SK-N-SH (cell line): ENCODE measurements at places on chromosomes 12 and 14.

- no peak for DNase-seq
- no peaks in the 10 kb centered on the region for H3K27me3 ChIP-seq
- no peak overlapping the region for H3K27ac ChIP-seq
- H3K36me3 ChIP-seq: peaks cover 39% of the 10 kb centered on the region; the same call in 1 of the 2 replicates
- H3K4me3 ChIP-seq: no peak overlapping the region
Measured at GRCh38 chr14:91866061-91866460, 1.3 kb downstream of the TC2N start.

- no peak for DNase-seq
- H3K4me3 ChIP-seq: no peak overlapping the region
- no peaks in the 10 kb centered on the region for H3K36me3 ChIP-seq
- H3K4me1 ChIP-seq: no peaks in the 10 kb centered on the region
Measured at GRCh38 chr14:79967453-79967852, 243.9 kb downstream of the DIO2 start.

DNA sequence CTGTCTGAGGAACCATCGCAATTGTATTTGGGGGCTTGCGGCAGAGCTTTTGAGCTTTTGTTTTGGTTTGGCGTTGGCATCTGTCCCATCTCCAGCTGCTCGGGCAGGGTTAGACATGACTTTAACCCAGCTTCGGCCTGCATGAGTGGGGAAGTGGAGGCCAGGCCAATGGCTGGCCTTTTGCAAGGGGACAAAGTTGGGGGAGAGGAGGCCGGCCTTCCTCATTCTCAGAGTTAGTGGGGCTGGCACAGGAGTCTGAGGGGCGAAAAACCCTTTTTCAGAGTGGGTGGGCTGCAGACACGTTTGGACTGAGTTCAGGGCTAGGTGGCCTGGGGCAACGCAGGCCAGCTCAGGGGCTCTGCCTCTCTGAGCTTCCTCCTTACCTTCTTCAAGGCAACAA, 5.2 kb downstream of the KRT82 start:
- peaks cover 43% of the 10 kb centered on the region; the same call in 1 of the 2 replicates for H3K27me3 ChIP-seq
- no peak for DNase-seq
- no peak overlapping the region for H3K27ac ChIP-seq
- H3K4me1 ChIP-seq: no peaks in the 10 kb centered on the region
- H3K4me3 ChIP-seq: no peak overlapping the region

DNA sequence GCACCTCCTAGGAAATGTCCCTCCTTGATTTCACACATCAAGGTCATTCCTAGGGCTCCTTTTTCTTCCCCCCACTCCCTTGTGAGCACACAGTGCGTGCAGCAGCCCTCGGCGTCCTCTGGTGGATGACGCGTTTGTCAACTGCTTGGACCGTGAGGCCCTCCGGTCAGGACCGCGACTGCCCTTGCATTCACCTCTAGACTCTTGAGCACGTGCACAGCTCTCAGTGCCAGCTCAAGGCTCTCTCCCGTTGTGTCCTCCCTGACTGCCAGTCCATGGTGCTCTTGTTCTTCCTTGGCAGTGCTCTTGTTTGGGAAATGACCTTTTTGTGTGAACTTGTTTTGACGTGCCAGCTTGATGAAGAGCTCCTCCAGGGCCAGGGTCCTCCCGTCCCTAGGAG, 67.9 kb downstream of the TSPAN9 start:
- H3K36me3 ChIP-seq: no peaks in the 10 kb centered on the region
- DNase-seq: peak; percentile 10
- H3K27ac ChIP-seq: no peak overlapping the region
- H3K27me3 ChIP-seq: no peaks in the 10 kb centered on the region

GRCh38 chr14:104395276-104395675, 184.3 kb upstream of the C14orf180 start:
- H3K4me3 ChIP-seq: no peak overlapping the region
- no peak overlapping the region for H3K27ac ChIP-seq
- H3K4me1 ChIP-seq: peaks cover 27% of the 10 kb centered on the region; the same call in 1 of the 2 replicates
- no peak for DNase-seq

DNA sequence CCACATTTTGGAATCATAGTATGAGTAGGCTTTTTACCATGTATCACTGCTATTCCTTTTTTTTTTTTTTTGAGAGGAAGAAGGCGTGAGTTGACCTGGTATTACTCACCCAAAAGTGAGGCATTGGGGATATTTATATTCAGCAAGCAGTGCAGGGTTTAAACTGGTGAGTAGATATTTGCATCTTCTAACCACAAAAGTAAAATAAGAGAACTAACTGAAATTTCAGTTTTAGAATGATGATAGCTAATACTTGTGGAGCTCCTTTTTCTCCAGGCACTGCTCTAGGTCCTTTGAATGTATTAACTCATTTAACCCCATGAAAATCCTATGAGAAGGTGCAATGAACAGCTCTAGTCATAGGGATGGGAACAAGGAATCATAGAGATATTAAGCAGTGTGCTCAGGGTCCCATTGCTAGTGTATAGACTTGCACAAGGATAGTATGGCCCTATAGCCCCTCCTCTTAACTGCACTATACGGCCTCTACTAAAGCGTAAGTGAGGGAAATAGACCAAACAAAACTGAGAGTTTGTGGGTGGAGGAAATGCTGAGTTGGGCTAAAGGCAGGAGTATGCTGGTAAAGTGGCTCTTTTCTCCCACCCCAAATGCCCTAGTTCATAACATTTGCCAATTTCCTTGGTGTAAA, 104.3 kb upstream of the MAX start:
- H3K27ac ChIP-seq: peak overlapping the region; percentile 45
- no peaks in the 10 kb centered on the region for H3K36me3 ChIP-seq
- peaks cover 11% of the 10 kb centered on the region; the same call in 1 of the 2 replicates for H3K4me1 ChIP-seq
- no peak overlapping the region for H3K4me3 ChIP-seq
- H3K27me3 ChIP-seq: no peaks in the 10 kb centered on the region

DNA sequence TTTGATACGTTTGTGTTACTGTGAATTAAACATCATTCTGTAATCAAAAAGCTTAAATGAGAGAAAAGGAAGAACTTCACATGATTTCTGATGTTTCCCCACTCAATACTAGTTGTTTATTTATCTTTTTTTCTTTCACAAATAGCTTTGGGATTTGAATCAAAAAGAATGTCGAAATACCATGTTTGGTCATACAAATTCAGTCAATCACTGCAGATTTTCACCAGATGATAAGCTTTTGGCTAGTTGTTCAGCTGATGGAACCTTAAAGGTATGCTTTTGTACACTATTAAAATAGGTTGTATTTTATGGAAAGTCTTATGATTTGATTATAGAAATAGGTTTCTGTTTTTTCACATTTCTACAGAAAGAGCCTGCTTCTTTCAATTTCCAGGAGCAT, 41.5 kb downstream of the APAF1 start:
- H3K4me3 ChIP-seq: no peak overlapping the region
- H3K4me1 ChIP-seq: no peaks in the 10 kb centered on the region
- no peak overlapping the region for H3K27ac ChIP-seq
- DNase-seq: no peak
- H3K27me3 ChIP-seq: no peaks in the 10 kb centered on the region
- peaks cover 69% of the 10 kb centered on the region for H3K36me3 ChIP-seq

DNA sequence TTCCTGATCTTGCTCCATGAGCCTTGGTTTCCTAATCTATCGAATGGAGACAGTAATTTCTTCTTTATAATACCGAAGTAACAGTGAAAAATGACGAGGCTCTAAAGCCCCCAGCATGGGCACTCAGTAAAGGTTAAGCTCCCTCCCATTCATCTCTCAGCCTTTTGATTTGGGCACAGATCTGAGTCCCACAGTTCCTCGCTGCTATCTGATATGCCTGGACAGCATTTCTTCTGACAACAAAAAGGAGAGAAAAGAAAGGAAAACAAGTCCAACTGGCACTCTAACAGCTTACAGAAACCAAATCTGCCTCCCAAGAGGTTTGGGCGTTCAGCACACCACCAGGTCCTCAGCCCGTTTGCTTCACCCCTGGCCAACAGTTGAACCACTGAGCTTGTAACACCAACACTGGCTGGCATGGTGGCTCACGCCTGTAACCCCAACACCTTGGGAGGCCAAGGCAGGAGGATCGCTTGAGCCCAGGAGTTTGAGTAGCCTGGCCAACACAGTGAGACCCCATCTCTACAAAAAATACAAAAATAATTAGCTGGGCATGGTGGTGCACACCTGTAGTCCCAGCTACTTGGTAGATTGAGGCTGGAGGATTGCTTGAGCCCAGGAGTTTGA, 19.5 kb downstream of the CCDC88C start:
- DNase-seq: no peak
- no peak overlapping the region for H3K27ac ChIP-seq
- H3K27me3 ChIP-seq: peaks cover 8% of the 10 kb centered on the region; the same call in 1 of the 2 replicates
- H3K36me3 ChIP-seq: no peaks in the 10 kb centered on the region
- no peak overlapping the region for H3K4me3 ChIP-seq
- H3K4me1 ChIP-seq: no peaks in the 10 kb centered on the region

DNA sequence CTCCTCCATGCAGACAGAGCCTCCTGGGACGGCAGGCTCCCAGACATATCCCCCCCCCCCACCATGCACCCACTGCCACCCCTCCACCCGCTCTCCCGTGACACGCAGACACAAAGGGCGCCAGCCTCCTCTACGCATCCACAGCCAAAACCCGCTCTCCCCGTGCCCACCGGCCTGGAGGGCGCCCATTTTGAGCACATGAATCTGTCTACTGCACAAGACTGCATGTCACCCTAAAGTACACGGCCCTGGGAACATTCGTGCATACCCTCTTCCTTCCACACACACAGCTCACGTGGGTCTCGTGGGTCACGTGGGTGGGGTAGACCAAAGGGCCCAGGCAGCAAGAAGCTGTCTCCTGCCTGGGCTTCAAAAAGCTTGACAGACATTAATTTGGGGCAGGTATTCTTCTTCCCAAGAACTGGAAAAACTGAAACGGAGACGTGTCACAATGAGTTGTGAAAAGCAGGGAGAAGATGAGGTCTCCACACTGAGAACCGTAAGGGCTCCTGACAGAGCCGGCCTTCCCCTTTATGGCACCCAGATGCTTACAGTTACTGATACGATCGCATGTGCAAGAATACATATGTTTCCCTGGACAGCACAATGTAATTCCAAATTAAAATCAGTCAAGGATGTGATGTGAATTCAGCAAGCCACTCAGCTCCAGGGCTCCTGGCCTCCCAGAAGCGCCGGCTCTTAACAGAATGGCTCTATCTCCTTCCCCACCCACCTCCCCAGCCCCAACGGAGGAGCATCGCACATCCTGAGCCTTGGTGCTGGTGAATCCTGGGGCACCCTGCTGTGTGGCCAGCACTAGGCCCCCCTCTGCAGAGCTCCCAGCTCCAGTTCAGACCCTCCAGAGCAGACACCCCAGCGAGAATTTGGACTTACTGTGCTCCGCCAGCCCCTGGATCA, 1.9 kb downstream of the TGFB3 start:
- no peaks in the 10 kb centered on the region for H3K27me3 ChIP-seq
- no peak overlapping the region; the same call in 1 of the 2 replicates for H3K4me3 ChIP-seq
- peaks cover 44% of the 10 kb centered on the region for H3K4me1 ChIP-seq
- H3K36me3 ChIP-seq: no peaks in the 10 kb centered on the region

- H3K4me1 ChIP-seq: peaks cover 54% of the 10 kb centered on the region
- H3K36me3 ChIP-seq: no peaks in the 10 kb centered on the region; the same call in 1 of the 2 replicates
- DNase-seq: no peak
- no peaks in the 10 kb centered on the region for H3K27me3 ChIP-seq
Measured at GRCh38 chr14:50800032-50800431, 30.9 kb downstream of the NIN start.

GRCh38 chr14:104114421-104115130, 23.8 kb upstream of the KIF26A start:
- no peak overlapping the region for H3K27ac ChIP-seq
- H3K27me3 ChIP-seq: no peaks in the 10 kb centered on the region
- H3K4me3 ChIP-seq: no peak overlapping the region
- no peaks in the 10 kb centered on the region for H3K36me3 ChIP-seq
- peak; percentile 36 for DNase-seq

DNA sequence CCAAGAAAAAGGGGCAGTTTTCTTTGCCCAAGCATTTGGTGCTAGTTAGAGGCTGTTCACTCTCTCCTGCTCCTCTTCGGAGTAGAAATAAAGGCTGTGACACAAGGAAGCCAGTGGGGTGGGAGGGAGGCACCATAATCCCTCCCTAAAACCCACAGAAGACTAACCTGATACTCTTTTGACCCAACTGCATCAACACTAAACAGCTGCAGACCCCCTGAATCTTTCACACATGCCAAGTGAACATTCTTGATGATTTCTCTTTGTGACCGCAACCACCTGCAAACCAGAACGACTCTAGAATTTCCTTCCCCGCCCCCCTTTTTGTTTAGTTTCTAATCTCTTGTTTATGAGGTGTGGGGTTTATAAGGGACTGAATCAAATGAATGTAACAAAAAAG, 175.8 kb upstream of the BCL2L14 start:
- no peak overlapping the region for H3K4me3 ChIP-seq
- no peaks in the 10 kb centered on the region for H3K27me3 ChIP-seq
- no peak for DNase-seq

DNA sequence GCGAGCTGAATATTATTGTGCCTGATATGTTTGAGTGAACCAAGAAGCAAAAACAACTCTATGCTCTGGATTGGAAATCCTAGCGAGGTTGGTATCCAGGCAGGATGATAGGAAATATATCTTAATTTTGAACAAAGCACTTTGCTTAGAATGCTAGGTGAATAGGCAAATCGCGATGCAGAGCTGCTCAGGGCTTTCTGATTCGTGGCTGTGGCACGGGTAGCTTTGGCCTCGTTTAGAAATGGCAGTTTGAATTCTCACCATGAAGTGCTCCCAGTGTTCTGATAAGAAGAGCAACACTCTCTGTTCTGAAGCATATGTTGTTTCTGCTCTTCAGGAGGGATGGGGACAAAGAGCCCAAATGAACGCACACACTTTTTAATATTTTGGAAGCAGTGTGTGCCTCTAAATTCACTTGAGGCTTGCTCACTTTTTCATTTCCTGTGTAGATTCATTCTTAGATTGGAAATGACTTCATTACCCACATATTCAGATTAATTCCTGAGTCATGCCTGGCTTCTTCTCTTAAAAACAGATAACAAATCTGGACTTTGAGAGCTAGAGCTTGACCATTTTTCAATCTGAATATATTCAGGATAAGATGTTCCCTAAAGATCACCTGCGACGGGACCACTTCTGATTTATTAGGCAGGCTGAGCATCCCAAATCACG, 200.9 kb downstream of the RPAP3 start:
- H3K27me3 ChIP-seq: no peaks in the 10 kb centered on the region
- H3K36me3 ChIP-seq: no peaks in the 10 kb centered on the region
- peak overlapping the region; percentile 84 for H3K27ac ChIP-seq

DNA sequence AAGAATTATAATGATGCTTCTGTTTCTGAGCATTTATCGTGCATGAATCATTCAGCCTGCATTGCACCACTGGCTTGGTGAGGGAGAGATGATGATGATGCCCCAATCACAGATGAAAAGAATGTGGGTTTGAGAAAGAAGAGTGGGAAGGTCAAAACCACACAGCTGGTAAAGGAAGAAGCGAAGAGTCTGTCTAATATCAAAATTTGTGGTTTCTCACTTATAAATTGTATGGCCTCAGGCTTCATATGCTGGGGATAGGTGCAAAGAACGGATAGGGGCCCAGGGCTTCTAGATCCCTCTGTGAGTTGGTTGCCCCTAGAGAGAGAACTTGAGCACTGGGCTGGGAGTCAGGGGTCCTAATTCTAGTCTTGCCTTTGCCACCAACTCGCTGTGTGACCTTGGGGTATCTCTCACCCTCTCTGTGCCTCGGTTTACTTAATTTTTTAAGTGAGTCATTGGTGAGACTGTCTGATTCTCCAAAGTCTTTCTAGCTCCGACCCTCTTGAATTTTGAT, 2.2 kb downstream of the OASL start:
- peaks cover 7% of the 10 kb centered on the region; the same call in 1 of the 2 replicates for H3K4me1 ChIP-seq
- H3K27me3 ChIP-seq: no peaks in the 10 kb centered on the region
- no peak for DNase-seq

GRCh38 chr14:72630374-72630773, 263.5 kb downstream of the DPF3 start:
- H3K4me3 ChIP-seq: no peak overlapping the region
- H3K27me3 ChIP-seq: no peaks in the 10 kb centered on the region
- H3K27ac ChIP-seq: no peak overlapping the region

- no peak for DNase-seq
- H3K36me3 ChIP-seq: no peaks in the 10 kb centered on the region
- H3K27ac ChIP-seq: no peak overlapping the region
- no peaks in the 10 kb centered on the region for H3K27me3 ChIP-seq
Measured at GRCh38 chr14:79638672-79639266, 572.5 kb downstream of the DIO2 start.
